GM23248 (cell line): ENCODE measurements at places on chromosomes 16 and 17. TPM values are rescaled to one million over a fixed set of nuclear protein-coding genes. Genes with fewer than 3 reads are reported as not detected.
A peak's percentile ranks its signal among the peaks of the same experiment; 100 is the strongest.

- H3K36me3 ChIP-seq, result peaks cover 5% of the 10 kb centered on the region; the same call in 1 of the 2 replicates
- H3K27me3 ChIP-seq, result no peaks in the 10 kb centered on the region
- DNase-seq, result no peak
- no peak overlapping the region for H3K4me3 ChIP-seq
- no peaks in the 10 kb centered on the region for H3K4me1 ChIP-seq
- no peak overlapping the region for H3K27ac ChIP-seq
Observed at GRCh38 chr17:37094391-37094790, 145.6 kb downstream of the AATF start.

DNA sequence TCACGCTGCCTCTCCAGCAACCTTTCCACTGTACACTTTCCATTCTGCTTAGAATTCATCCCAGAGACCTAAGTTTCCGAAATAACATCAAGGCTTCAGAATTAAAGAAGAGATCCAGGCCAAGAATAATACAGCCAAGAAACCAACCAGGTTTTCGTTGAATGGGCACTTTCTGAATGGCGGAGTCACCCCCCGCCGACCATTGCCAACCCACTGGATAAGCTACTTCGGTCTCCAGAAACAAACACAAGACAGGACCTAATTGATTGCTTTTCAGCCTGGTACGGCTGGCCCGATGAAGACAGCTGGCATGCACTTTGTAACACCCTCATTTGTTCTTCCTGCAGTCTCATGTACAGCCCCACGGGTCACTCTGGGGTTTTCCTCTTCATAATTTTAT, 308.1 kb upstream of the ZFHX3 start:
- DNase-seq, result no peak
- H3K27ac ChIP-seq, result no peak overlapping the region
- H3K4me1 ChIP-seq, result no peaks in the 10 kb centered on the region
- H3K27me3 ChIP-seq, result peaks cover 19% of the 10 kb centered on the region
- H3K36me3 ChIP-seq, result no peaks in the 10 kb centered on the region

Gene KRT23
- not detected in 2 replicates for total RNA-seq

GRCh38 chr17:73625006-73625405, 19.2 kb downstream of the SDK2 start:
- no peaks in the 10 kb centered on the region; the same call in 1 of the 2 replicates for H3K27me3 ChIP-seq
- no peaks in the 10 kb centered on the region for H3K4me1 ChIP-seq
- no peak for DNase-seq
- no peaks in the 10 kb centered on the region for H3K36me3 ChIP-seq

DNA sequence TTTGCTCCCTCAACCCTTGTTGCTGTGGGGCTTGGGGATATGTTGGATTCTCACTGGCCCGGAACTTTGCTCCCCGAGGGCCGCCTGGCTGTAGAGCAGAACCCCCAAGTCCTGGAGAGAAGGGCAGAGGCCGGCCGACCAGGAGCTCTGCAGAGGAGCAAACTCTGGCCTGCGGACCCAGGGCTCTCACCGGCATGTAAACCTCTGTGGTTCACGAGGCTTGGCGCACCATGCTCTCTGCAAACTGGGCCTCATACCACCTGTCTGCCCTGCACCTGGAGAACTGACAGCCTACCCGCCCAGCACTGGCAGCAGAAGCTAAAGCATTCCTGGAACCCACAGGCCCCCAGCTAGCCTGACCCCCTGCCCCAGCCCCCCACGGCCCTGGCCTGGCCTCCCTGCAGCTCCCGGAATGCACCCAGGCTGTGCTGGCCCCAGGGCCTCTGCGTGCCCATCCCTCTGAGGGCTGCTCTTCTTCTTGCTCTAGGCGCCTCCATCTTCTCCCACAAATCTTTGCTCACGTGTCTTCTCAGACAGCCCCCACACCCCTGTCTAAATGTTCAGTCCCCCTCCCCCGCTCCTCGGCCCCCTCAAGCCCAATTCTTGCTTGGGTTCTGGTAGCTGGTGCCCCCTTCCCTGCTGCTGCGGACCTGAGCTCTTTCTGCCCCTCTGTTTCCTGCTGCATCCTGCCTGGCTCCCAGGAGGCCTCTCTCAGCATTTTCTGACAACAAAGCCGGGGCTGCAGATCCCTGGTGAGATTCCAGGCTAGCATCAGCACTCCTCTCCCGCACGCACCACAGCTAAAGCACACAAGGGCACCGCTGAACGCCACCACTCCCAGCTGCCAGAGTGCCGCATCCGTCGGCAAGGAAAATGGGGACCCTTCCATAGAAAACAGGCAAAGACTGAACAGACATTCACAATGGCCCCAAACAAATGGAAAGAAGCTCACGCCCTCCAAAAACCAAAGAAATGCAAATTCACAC, 23.3 kb downstream of the ACTG1 start:
- DNase-seq, result no peak
- H3K4me1 ChIP-seq, result no peaks in the 10 kb centered on the region
- no peak overlapping the region for H3K4me3 ChIP-seq

- no peaks in the 10 kb centered on the region for H3K27me3 ChIP-seq
- H3K4me1 ChIP-seq, result 0 out of 2 replicates have a peak, but pooled peaks cover 4% of the 10 kb centered on the region
- H3K4me3 ChIP-seq, result no peak overlapping the region
- H3K36me3 ChIP-seq, result no peaks in the 10 kb centered on the region
Observed at GRCh38 chr17:12637015-12637414, 28.7 kb upstream of the MYOCD start.

DNA sequence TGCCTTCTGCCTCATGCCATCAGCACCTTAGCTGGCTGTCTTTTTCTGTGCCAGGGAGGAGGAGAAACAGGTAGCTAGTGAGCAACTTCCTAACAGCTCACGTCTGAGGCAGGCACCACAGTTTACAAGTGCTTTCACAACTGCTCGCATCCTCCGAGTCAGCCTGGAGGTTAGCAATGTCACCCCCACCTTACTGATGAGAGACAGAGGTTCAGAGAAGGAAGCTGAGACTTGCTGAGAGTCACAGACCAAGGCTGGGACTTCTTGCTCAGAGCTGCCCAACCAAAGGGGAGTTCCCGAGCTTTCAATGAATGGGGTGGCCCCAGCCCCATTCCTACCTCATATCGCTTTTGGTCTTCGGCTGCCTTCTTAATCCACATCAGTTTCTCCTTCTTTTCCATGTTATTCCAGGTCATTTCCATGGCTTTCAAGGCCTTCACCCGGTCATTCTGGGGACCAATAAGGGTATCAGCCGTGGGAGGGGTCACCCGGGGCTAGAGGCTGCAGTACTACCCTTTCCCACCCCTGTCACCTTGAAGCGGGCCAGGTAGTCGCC, 9.6 kb downstream of the UBTF start:
- H3K27ac ChIP-seq, result peak overlapping the region; percentile 33
- peaks cover 8% of the 10 kb centered on the region; the same call in 1 of the 2 replicates for H3K36me3 ChIP-seq
- no peak overlapping the region for H3K4me3 ChIP-seq
- DNase-seq, result peak; percentile 47
- no peaks in the 10 kb centered on the region for H3K27me3 ChIP-seq

DNA sequence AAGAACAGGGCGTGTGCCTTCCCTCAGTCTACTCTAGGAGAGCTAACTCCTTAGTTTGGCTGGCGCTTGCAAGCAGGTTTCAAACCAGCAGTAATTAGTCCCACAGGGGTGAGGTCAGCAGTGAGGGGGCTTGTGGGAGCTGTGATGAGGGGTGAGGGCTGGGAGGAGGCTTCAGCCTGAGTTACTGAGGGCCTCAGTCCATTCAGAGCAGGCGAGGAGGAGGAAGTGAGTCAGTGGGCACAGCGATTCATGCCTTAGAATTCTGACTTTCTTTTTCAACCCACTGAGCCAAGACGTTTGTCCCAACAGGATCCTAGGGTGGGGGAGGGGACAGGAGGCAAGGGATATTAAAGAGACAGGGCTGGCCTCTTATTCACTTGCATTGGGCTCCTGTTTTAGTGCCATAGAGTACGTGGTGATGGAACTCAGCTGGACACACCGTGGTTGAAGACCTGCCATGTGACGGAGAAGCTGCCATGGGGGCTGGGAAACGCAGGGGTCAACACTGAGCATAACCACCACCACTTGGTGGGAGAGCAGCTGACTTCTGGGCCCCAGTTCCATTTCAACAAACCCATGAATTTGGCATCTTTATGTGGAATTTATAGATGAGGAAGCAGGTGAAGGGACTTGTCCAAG, 8.3 kb upstream of the ITGA3 start:
- no peaks in the 10 kb centered on the region for H3K27me3 ChIP-seq
- H3K27ac ChIP-seq, result peak overlapping the region; percentile 54
- peaks cover 61% of the 10 kb centered on the region for H3K4me1 ChIP-seq
- DNase-seq, result peak; percentile 87

GRCh38 chr16:81447383-81448101, 2.9 kb downstream of the CMIP start:
- H3K27me3 ChIP-seq, result no peaks in the 10 kb centered on the region
- H3K4me1 ChIP-seq, result 0 out of 2 replicates have a peak, but pooled peaks cover 6% of the 10 kb centered on the region
- H3K27ac ChIP-seq, result no peak overlapping the region
- no peaks in the 10 kb centered on the region for H3K36me3 ChIP-seq
- DNase-seq, result no peak

Gene KRTAP3-2
- total RNA-seq, result not detected in 2 replicates

DNA sequence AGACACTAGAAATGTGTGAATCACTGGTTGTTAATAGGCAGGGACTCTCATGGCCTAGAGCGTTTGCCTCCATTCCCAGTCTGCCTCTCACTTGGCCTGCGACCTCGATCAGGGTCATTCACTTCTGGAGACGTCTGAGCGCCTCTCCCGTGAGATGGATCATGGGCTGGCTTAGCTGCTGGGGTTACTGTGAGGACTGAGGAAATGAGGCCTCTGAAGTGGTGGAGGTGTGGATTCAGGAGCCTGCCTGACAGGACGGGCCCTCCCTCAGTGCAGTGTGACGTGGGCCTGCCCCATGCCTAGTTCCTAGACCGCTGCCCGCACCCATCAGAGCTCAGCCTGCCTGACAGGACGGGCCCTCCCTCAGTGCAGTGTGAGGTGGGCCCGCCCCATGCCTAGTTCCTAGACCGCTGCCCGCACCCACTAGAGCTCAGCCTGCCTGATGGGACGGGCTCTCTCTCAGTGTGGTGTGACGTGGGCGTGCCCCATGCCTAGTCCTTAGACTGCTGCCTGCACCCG, 61.9 kb downstream of the BANP start:
- no peak for DNase-seq
- no peaks in the 10 kb centered on the region for H3K27me3 ChIP-seq
- H3K27ac ChIP-seq, result no peak overlapping the region
- peaks cover 6% of the 10 kb centered on the region; the same call in 1 of the 2 replicates for H3K36me3 ChIP-seq
- no peak overlapping the region for H3K4me3 ChIP-seq
